Activated T-helper 1 cell treated with anti-CD3 and anti-CD28 coated beads, Interleukin-2, amount 50 U/mL, for 16 hours (primary cell): ENCODE measurements at places on chromosomes 2 and 18.

DNA sequence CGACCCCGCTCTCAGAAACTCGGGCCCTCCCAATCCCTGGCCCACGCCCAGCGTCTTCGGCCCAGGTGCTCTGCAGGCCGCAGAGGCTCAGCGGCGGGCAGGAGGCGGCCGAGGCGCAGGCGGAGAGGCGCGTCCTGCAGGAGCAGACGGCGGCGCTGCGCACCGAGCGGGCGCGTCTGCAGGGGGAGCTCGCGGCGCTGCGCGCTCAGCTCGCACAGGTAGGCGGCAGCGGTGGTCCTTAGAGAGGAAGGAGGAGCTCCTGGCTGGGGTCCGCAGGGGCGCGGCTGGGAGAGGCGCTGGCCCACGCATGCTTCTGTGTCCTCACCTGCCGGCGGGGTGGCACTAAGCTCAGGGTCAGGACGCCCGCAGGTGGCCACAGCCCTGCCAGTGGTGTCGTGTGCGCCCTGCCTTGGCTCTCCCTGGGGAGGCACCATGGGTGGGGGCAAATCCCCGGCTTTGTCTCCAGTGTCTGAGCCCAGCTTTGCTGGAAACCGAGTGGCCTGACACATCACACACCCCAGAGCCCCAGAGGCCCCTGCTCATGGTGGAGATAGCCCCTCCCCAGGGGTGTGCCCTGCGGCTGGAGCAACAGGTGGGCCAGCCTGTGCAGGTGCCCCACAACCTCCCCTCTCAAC lies 14.9 kb upstream of the SNED1 start:
- no peak for DNase-seq

DNA sequence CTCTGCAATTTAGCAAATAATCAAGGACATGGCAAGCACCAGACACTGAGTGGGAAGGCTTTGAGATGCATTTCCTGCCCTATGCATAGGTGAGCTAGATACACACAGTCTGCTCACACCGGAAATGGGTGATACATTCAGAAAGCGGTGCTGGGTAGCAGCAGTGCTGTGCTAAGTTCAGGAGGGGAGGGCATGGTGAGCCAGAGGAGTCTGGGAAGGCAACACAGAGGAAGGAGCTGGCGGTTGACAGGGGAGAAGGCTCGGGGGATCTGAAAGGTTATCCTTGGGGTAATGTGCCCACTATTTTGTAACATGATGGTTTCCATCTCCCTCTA lies 57.4 kb upstream of the EPAS1 start:
- DNase-seq: peak; percentile 15

DNA sequence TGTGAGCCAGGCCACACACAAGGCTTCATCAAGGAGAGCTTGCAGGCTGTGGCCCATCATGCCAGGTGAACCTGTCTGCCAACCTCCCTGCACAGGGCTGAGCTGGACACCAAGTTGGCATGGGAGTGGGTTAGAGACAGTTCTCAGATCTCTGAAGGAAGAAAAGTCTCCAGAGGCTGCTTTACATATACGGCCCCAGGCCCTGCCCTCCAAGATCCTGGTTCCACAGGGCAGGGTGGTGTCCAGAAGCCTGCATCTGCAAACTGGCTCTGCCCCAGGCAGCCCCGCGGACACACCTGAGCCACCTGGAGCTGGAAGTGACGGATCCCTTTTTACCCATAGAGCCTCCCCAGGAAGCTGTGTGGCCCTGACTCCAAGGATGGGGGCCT lies 24.2 kb upstream of the HES6 start:
- no peak for DNase-seq

DNA sequence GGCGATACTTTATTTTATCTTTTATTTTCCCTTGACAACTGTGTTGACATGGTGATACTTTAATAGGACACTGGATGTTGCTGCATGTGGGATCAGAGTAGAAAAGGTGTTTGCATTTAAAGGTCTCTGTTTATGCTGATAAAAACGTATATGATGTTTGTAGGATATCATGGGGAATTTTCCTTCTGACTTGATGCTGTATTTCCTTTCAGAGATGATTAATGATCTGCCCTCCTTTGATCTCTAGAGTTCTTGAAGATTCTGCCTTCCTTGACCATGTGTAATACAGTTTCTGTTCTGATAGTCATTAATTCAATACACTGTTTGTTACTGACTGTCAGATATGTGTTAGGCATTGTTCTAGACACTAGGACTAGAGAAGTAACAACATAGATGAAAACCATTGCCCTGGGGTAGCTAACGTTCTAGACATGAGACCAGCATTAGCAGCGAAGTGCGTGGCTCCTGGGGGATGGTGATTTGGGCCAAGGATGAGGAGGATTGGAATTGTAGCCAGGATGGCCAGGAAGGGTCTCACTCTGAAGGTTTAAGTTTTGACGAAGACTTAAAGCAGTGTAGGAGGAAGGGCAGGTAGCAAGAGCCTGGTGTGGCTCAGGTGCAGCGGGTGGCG lies 2.8 kb downstream of the ATG4B start:
- no peak for DNase-seq

GRCh38 chr2:232549655-232550353 lies 553 bp downstream of the TIGD1 start:
- DNase-seq: no peak

- DNase-seq: no peak
Measured at GRCh38 chr2:199718074-199718473, 132.9 kb downstream of the FTCDNL1 start.

- no peak for DNase-seq
Measured at GRCh38 chr2:149468636-149469035, 118.9 kb downstream of the MMADHC start.

GRCh38 chr2:7825591-7826312 lies 856.1 kb upstream of the ID2 start:
- peak; percentile 33 for DNase-seq

GRCh38 chr2:16031848-16032159 lies 91.5 kb downstream of the MYCN start:
- no peak for DNase-seq

DNA sequence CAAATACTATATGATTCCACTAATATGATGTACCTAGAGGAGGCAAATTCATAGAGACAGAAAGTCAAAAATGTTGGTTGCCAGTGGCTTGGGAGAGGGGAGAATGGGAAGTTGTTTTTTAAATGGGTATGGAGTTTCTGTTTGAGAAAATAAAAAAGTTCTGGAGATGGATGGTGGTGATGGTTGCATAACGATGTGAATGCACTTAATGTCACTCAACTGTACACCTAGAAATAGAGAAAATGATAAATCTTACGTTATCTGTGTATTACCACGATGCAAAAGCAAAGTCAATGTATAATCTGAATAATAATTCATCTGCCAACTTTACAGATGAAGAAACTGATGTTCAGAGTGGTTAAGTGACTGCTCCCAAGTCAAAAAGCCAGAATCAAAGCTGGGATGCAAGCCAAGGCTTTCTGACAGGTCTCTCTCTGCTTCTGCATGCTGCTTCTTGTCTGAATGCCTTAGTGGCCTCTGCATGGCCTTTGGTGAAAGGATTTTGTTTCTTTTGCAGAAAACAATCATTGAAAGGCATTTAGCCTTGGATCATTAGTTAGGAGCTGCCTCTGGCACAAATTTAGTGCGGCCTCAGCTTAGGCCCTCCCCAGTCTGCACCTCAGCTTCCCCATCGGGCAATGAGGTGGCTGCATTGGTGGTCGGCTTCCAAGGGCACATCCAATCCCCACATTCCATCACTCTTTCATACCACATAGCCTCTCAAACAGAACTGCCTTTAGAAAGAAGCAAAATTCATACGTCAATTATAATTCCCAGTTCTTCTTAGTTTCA lies 46.5 kb upstream of the MYCN start:
- no peak for DNase-seq

DNA sequence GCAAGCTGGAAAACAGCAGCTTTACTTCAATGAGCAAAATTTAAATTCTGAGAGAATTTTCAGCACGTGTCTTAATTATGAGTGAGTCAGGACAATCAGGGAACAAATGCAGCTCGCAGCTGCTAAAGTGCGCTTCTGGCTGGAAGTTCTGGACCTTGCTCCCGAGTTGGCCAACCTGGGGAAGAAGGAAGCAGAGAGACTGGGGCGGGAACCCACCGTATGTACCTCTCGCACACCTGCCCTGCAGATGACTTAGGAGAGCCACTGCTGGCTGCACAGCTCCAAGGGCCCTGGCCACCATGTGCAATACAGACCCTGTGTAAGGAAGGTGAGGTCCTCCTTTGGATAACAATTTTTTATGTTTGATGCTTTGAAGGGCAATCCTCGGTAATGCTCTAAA lies 42.4 kb downstream of the REEP1 start:
- no peak for DNase-seq

- no peak for DNase-seq
Measured at GRCh38 chr18:58158459-58158858, 114.4 kb downstream of the NEDD4L start.

- no peak for DNase-seq
Measured at GRCh38 chr2:107810734-107811133, 16.0 kb upstream of the RGPD4 start.

DNA sequence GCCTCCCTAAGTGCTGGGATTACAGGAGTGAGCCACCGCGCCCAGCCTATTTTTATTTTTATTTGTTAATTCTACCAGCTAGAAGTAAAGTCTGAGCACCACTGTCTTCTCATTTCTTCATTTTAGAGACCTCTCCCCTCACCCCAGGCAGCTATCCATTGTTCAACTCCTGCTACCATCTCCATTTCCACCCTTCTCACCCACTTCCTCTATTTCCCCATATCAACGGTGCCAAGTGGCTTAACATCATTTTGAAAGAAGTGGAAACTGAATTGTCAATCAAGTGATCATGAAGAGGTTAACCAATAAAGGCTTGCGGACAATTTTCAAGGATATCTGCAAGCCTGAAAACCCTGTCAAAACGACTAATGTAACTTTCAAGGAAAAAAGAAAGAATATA lies 323.1 kb downstream of the NBAS start:
- no peak for DNase-seq

DNA sequence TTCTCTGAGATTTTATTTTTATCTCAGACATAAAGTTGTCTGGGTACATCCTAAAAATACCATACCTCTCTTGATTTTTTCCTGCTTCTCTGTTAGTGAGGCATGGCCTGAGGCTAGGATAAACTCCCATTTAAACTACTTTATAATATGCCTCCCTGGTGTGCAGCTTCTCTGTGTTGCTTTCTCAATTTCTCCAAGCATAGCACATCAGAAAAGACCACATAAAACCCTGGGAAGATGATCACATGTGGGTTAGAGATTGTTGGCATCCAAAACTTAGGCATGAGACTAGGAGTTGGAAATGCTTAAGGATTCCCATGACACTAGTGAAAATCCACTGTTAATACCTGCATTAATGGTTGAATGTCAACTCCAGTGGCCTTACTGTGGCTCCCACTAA lies 254.6 kb downstream of the RND3 start:
- DNase-seq: no peak

GRCh38 chr2:170578606-170579005 lies 136.5 kb upstream of the SP5 start:
- DNase-seq: no peak

GRCh38 chr2:175017618-175018414 lies 12.6 kb upstream of the CHN1 start:
- DNase-seq: no peak

DNA sequence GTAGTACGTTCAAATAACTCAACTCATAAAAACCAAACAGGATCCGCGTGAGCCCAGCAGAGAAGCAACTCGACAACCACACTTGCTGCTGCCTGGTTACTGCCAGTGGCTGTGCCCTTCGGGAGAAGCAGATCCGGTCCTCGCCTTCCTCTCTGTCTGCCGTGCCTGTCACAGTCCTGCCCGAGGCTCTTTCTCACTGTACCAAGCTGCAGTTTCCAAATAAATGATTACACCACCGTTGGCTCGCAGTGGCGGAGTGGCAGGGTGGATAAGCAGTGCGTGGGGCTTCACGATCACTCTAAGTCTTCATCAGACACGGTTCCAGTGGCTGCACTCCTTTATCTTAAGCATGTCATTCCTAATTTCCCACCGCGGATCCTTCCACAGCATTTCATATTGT lies 26.1 kb upstream of the SALL3 start:
- DNase-seq: no peak

DNA sequence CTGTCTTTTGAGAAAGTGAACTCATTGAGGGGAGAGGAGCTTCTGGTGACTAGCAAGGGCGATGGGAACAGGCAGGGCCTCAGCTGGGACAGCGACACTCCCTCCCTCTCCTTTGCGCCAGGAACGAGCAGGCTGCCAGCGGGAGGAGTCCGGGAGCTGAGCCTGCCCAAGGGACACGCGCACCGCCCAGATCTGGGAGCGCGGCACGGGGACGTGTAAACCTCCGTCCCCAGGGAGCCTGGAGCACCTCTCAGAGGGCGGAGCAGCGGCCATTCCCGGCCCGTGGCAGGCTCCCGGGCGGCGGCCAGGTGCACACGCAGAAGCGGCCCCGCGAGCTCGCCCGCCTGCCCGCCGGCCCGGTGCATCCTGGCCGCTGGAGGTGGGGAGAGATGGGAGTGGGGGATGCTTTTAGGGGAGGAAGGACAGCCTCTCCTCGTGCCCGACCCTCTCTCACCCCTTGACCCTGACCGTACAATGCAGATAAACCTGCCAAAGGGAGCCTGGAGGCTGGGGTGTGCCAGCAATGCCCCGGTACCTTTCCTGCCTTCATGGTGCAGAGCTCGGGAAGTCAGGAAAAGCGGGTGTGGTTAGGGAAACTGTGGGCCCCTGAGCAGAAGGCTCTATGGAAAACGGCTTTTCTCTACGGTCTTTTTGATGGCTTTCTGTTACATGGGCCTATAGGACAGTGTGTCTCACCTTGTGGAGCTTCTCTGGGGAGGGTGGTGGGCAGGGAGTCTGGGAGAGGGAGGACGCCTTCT lies 2.2 kb downstream of the AQP4 start:
- no peak for DNase-seq

- DNase-seq: no peak
Measured at GRCh38 chr18:32469691-32470459, 807 bp downstream of the GAREM1 start.

DNA sequence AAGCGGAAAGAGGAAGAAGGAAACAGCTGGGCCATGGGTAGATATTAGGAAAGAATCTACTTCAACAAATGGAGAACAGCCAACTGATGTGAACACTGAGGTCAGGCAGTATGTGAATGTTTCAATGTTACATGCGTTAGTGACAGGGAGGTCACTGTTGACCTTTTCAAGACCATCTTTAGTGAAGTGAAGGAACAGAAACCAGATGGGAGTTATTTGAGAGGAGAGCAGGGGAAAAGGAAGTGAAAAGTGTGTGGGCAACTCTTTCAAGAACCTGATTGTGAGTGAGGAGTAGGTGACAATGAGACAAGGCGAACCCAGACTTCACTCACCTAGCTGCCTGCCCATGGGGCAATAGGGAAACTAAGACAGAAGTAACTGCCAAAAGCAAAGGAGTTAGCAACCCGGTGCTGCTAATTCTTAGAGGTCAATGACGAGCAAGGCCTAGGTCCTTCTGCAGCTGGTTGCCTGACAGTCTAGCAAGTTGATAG lies 67.0 kb downstream of the SP3 start:
- no peak for DNase-seq

- DNase-seq: peak; percentile 75
Measured at GRCh38 chr2:118855451-118856279, 8.2 kb upstream of the EN1 start.

GRCh38 chr18:79682481-79682880 lies 2.9 kb downstream of the CTDP1 start:
- DNase-seq: no peak

DNA sequence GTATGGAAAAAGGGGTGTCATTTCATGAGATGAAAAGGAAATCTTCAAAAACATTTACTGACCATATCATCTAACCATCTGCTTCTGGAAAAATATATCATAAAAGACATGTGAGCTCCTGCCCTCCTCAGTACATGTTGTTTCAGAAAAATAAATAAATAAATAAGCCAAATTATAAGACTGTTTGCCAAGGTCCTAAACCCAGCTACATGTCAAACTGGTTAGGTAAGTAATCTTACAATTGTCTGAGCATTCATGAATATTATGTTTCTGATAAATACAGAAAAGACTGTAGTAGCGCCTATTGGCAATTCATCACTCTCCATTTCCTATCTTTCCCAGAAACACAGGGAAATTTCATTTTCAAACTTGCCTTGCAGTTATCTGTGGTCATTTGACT lies 138.9 kb upstream of the SETBP1 start:
- no peak for DNase-seq
